ENCODE measurements at places on chromosomes 4 and X.

- DNase-seq = no peak
These were observed 42.7 kb downstream of the LONRF3 start for GRCh38 chrX:119017077-119017476.

GRCh38 chr4:173318240-173318639, 15.9 kb downstream of the HMGB2 start:
- DNase-seq = no peak

DNA sequence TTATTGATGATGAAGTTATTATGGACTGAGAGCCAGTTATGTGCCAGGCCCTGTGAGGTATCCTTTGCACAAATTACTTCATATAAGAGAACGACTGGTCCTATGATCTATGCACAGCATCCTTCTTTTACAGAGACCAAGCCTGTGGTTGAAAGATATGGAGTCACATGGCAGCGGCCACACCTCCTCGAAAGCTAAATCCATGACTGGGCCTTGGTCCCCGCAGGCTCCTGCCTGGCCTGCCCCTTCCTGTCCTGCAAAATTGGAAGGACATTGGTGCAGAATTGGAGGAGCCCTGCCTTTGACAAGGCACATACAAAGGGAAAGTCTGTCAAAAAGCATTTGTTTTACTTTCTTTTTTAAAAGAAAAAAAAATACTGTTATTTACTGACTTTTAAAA, 18.3 kb downstream of the SORBS2 start:
- no peak for DNase-seq

DNA sequence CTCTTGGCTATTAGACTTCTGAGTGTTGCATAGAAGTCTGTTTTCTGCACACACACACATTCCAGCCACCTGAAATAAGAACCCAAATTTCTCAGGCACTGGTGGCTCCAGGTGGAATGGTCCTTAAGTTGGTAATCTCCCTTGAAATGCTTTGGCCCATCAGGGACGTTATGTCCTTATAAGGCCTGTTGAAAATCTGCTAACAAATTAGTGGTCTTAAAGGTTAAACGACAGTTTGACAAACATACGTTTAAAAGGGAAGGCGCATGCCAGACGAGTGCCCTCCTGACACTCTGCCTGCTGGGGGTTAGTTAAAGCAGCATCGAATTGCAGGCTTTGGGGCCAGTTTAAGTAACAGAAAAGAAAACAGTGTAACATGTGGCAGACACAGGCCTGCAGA, 125.0 kb downstream of the TBX22 start:
- DNase-seq = no peak

- DNase-seq = peak; percentile 71
These were observed 54.5 kb downstream of the RTL9 start for GRCh38 chrX:110412971-110413726.

DNA sequence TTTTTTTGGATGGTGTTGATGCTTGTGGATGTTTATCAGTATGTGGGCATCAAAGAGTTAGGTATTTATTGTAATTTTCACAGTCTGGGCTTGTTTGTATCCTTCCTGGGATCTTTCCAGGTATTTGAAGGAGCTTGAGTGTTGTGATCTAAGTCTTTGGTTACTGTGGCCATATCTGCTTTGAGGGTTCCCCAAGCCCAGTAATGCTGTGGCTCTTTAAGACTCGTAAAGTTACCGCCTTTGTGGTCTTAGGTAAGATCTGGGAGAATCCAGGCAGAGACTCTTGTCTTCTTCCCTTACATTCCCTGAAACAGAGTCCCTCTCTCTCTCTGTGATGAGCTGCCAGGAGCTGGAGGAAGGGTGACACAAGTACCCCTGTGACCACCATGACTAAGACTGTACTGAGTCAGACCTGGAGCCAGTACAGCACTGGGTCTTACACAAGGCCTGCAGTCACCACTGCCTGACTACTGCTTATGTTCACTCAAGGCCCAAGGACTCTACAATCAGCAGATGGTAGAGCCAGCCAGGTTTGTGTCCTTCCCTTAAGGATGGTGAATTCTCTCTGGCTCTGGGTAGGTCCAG, 62.2 kb downstream of the FMR1NB start:
- no peak for DNase-seq

DNA sequence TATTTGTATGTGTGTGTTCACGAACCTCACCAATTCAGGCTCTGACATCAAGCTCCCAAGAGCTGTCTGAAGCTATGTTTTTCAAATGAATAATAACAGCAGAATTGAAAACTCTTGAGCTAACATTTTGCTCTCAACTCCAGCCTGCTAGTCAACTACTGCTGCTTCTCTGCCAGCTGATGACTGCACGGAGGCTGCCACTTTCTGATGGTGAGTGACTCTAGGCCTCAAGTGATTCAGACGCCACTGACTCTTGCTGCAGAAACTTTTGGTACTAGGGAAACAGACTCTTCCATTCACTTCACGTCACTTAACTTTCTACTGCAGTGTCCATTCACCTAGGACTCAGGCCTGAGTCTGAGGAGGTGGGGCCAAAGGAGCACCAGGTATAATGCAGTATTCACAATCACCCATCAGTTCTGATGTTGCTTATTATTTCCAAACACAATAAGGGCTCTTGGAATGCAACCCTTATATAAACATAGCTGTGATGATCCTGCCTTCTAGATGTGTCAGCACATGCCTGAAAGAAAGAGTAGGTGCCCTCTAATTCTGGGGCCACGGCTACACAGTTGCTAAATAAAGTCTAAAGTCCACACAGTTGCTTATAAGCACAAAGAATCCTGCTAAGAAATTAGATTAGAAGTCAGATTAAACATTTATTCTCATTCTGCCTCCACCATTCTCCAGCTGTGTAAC, 16.0 kb downstream of the PRDM8 start:
- DNase-seq = peak; percentile 68

GRCh38 chr4:114251020-114251419, 271.6 kb upstream of the ARSJ start:
- no peak for DNase-seq

DNA sequence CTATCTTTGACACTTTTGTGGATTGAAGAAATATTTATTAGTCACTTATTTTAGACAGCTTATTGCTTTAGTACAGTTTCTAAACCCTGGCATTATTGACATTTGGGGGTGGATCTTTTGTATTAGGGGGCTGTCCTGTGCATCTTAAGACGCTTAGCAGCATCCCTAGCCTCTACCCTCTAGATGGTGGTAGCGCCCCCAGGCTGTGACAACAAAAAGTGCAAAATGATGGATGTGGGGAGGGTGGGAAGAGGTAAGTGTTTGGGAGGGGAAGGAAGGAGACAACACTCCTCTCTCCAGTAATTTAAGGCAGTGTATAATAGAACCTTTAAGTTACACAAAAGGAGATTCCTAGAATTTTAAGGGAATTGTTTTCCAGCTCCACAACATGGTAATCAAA, 1210.6 kb downstream of the C4orf33 start:
- no peak for DNase-seq

DNA sequence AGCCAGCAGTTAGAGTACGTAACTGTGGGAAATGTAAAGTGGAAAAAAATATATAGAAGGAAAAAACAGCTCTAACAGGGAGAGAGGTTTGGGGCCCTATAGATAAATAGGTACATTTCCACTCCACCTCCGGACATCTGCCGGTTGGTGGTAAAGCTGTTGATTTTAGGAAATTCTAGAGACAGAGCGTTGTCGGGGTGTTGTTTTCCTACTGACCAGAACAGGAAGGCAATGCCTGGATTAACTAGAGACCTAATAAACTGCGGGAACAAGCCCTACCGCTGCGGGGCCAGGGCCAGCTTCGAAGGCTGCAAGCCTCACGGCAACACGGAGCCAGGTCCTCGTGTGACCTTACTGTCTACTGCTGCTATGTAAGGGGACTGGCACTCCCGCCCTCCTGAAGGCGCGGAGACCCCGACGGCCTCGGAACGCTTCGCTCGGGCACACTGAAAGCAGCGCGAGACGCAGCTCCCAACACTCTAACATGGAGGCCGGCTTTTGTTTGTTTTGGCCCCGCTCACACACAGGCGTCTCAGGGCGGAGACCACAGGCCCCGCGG, 702 bp upstream of the CDKN2AIP start:
- no peak for DNase-seq

DNA sequence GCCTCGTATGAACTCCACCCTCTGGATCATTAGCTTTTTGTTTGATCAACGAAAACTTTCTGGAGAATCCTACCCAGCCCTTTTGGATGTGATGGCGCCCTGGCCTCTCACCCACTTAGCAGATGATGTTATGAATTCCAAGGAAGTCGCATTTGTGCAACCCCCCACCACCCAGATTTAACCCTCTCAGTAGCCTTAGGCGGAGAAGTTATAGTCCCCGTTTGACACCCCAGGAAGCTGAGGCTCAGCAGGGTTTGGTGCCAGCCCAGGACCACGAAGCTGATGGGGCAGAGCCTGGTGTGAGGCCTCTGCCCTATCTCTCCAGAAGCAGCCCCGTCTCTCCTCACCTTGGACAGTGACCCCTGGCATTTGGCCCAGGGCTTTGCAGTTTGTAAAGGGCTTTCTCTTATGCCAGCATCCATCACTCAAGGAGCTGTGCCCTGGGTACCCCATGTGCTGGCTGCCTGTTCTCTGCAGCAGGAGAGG, 1.0 kb downstream of the WFS1 start:
- peak; percentile 64 for DNase-seq

DNA sequence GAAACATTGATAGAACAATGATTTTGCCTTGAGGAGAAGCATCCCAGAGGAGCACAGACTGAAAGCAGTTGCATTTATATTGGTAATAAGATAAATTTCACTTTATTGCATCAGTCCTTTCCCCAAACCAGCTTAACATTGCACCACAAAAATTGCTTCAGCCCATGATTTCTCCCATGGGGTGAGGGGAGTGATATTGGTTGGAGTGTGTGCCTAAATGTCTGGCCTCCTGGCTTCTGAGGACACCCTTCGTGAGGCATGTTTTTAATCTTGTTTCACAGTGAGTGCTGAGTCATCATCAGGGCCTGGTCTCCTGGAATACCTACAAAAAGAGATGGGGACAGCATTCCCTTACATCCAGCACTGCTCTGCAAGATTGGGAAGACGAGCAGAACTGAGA, 487.9 kb downstream of the C4orf33 start:
- DNase-seq = no peak

DNA sequence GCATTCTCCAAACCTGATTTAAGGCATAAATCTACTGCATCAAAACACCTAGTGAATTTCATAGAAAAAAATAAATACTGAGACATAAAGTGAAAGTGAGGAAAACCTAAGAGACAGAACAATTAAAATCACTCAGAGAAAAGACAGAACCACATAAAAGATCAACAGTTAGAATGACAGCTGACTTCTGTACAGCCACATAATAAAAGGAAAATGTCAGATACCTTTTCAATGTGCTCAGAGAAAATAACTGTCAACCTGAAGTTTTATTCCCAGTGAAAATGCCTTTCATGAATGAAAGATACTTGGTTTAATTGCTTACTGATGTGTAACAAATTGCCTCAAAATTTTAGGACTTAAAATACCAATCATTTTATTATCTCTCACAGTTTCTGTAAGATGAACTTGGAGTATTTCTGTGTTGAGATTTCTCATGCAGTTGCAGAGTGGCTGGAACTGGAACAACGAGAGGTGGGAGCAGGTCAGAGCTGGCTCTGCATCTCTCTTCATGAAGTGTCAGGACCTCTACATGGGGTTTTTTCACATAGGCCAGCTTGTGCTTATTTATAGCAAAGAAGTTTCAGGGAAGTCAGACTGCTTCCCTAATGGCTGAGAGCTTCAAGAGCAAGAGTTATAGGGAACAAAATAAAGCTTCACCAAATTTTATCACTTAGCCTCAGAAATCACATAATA, 11.9 kb upstream of the POF1B start:
- DNase-seq = no peak

DNA sequence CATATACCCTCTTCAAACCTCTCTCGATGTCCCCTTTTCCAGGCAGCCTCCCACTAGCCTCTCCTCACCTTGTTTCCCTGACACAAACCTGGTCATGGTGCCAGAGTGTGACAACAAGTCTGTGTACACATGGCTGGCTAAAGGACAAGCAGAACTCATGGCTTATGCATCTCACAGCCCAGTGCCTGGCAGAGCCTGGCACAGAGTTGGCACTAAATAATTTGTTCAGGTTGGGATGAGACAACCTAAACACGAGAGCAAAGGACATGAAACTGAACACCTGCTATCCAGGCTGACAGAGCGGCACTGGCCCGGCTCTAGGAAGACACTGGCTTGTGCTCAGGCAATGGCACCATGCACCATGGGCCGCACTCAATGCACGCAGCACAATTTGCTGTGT, 48.2 kb upstream of the FGFBP2 start:
- DNase-seq = no peak

DNA sequence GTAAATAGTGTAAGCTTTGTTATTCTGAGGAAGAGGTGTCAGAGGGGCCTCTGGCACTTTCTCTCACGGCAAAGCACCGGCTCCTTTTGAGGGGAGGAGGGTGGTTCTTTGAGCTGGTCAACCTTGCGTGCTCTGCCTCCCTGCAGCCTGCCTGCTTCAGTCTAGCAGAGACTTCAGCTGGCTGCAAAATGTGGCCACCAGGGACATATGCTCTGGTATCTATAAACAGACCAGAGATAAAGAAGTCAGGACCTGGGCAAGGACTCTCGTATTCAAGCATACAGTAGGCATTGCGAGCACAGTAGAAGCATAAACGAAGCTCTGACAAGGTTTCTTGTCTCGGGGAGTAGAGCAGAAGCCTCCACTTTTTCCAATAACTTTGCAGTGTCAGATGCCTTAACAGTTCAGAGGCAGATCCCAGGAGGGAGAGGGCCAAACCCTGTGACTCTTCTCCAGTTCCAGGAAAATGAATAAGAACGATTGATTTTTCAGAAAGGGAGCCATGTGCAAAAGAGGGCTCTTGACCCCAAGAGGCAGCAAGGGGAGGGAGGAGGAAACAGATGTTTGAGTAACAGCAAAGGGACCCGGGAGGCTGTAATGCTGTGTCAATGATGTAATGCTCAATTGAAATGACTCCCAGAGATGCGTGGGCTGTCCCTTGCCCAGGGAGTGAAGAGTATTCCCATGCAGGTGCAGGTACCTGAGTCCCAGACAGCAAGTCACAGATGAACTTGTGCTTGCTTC, 57.9 kb upstream of the TEX13D start:
- no peak for DNase-seq

- no peak for DNase-seq
These were observed 199.3 kb downstream of the PCDH7 start for GRCh38 chr4:30919458-30919857.

DNA sequence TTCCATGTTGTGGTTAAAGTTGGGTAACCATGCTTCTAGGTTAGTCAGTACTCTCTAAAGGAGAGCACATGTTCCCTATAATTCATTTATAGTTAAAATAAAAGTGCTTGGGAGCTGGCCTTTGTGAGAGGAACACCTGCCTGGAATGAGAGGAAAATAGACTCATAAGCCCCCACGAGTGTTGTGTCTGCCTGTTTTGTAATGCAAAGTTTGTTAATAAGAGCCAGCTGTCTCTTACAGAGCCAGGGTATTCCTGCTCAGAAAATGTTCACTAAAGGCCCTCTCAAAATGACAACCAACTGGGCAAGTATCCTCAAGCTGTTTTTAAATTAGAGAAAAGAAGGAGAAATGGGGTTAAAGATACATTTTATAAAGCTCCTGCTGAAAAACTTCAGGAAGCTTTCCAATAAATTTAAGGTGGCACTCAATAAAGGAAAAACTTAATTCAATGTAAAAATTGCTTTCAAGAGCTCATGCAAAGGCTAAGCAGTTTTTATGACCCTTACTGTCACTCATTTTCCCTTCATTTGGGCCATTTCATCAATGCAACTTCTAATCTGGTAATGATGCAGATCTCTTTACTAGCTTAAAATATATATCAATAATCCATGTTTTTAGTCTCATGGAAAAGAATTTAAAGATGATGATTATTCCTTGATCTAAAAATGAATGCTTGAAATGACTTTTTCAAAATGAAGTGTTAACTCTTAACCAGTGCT, 793.6 kb downstream of the STPG2 start:
- no peak for DNase-seq

Measured in AG08396 (cell line).